ENCODE measurements at places on chromosomes 3 and 15.
A peak's percentile ranks its signal among the peaks of the same experiment; 100 is the strongest.

- DNase-seq, result no peak
Measured at GRCh38 chr3:50239649-50240048, 3.6 kb downstream of the GNAI2 start.

DNA sequence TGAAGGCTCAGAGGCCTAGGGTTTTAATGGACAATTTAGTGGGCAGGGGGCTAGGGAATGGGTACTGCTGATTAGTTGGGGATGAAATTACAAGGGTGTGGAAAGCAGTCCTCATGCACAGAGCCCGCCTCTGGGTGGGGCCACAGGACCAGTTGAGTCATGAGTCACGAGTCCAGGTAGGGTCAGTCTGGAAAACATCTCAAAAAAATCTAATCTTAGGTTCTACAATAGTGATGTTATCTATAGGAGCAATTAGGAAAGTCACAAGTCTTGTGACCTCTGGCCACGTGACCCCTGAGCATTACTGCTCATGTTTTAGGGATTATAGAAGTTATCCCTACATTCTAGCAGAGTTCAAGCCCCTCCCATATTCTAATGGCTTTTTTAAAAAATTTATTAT, 18.6 kb upstream of the IREB2 start:
- DNase-seq, result no peak

GRCh38 chr3:40602778-40603385, 78.1 kb downstream of the ZNF621 start:
- DNase-seq, result no peak

DNA sequence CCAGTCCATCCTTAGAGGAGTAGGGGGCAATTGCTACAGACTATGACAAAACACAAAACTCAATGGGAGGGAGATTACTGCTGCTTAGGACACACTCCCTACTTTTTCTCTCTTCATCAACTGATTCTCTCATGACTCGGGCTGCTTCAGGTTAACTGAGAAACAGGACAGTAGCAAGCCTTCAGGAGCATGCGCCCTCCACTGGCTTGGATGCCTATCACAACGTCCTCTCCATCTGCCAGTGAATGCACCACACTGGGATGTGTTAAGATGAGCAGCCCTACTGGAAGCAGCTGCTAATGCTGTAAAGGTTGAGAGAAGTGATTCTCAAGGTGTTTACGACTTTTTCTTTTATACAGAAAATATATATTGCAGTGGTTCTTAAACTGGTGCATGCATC, 542.3 kb downstream of the EDEM1 start:
- DNase-seq, result no peak

- peak; percentile 67 for DNase-seq
Measured at GRCh38 chr3:169662132-169662842, 1.2 kb downstream of the MECOM start.

DNA sequence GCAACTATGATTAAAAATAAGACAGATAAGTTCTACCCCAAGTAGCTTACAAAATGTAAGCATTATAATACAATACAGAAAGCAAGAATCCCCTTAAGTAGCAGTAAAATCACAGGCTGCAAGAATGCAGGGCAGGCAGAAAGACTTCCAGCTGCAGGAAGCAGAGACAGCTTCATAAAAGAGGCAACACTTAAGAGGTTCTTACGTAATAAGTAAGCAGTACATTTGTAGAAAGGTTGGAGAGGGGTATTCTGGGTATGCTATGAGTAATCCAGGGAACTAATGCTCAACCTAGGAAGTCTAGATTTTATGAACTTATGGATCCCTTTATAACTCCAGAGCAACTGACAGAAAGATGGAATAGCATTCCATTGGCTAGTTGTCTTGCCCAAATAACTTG, 151.6 kb downstream of the IL5RA start:
- DNase-seq, result no peak

DNA sequence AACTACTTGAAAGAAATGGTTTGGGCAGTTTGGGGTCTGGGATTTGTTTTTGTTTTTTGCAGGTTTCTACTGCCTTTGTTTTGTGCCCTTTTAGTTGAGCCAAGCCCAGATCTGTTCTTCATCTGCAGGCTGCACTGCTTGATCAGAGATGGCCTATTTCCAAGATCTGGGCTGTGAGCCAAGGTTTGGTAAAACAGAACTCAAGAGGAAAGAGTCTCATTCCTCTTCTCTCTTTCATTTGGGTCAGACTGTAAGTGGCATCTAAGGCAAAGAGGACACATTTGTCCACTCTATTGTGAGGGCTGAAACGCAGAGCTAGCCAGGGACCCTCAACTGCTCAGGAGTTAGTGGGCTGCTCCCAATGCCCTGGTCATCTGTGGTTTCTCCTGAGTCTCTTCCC, 104.4 kb upstream of the UBE3A start:
- no peak for DNase-seq

- DNase-seq, result no peak
Measured at GRCh38 chr3:125003369-125003853, 52.4 kb downstream of the HEG1 start.

- DNase-seq, result no peak
Measured at GRCh38 chr3:171266034-171266739, 194.0 kb downstream of the TNIK start.

GRCh38 chr15:92383519-92384324, 10.0 kb upstream of the ST8SIA2 start:
- DNase-seq, result peak; percentile 31

Data from stimulated activated naive CD8-positive, alpha-beta T cell treated with anti-CD3 and anti-CD28 coated beads, Interleukin-15, amount 100 ng/mL, for 72 hours (primary cell).